ENCODE measurements at places on chromosomes 5 and 9.

DNA sequence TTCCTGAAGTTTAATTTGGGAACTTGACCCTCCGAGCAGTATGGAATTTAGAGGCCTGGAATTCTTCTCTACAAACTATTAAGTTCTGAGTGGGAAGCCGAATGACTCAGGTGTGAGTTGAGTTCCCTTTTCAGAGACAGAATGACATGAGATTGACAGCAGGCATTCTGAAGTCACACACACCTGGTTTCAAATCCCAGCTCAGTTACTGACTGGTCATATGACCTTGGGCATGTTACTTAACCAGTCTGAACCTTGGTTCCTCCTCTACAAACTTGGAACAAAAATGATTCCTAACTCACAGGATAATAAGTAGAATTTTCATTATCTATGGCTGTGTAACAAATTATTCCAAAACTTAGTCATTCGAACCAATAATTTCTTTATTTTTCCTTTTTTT, 45.5 kb upstream of the GPBP1 start:
- no peak for DNase-seq

GRCh38 chr5:149762958-149763630, 33.0 kb downstream of the PPARGC1B start:
- no peak for DNase-seq

DNA sequence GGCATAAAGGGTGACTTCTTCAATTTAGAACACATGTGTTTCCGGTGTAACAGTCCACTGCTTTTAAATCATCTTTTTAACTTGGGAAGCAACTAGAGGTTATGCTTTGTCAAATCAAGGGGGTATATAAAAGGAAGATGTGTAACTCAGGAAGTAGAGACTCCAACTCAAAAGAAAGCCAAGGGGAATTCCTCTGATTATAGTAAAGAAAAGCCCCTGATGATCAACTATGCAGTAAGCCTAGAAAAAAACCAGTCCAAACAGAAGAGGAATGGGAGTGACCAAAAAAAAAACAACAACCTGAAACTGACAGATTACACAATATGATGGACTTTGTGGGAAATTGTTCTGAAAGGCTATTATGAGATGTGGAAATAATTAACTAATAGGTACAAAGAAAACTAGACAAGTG, 90.3 kb downstream of the AK8 start:
- DNase-seq: no peak

DNA sequence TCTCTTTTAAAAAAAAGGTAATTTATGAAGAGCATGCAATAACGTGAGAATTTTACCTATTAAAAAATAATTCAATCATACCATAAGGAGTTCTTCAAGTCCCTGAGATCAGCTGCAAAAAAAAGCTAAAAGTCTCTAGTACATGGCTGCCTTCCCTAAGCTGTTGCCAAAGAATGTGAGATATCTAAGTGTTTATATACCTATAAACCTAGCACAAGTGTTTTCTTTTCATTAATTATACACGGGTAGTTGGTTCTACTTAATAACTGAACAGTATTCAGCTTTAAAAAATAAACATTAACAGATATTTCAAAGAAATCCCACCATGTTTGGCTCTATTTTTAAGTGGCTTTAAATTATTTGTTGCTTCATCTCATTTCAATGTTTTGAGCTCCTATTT, 25.9 kb downstream of the FNBP1 start:
- DNase-seq: no peak

DNA sequence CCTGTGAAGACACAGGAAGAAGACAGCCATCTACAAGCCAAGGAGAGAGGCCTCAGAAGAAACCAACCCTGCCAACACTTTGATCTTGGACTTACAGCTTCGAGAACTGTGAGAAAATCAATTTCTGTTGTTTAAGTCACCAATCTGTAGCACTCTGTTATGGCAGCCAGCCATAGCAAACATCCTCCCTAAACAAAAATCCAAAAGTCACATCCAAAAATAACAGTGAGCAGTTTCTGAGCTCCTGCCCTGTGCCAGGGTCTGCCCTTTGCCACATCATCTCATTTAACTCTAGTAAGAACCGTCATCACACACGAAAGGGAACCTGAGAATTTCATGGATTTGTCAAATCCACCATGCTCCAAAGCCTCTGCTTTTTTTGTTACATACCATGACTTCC, 118.8 kb downstream of the TRIM36 start:
- no peak for DNase-seq

DNA sequence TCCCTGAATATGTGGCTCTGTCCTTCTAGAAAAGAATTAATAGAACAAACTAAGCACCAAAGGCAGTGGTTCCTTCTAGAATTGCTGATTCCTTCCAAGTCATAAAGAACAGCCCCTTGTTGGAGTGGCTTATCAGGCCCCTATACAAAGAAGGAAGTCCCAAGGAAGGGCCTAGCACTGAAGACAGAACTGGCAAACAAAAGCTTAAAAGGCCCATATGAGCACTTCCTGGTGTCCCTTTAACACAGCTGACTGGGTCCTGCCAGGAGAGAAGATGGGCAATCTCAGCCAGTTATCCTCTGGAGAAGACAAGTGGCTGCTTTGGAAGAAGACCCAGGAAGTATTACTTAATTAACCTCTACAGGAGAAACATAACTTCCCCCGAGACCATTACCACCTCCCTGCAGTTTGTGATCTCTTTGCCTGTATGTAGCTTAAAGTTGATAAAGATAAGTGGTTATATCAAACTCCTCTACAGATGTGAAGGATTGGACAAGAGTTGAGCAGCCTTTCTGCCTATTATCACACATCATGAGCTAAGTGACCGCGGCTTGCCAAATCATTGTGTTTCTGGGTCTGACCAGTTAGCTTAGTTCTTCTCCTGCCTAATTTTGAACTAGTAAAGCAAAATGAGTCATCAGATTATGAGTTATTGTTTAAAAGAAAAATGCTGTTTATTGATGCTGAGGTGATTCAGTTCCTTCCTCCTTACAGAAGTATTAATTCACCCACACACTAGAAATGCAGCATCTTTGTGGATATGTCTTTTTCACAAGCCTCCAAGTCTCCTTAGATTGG, 13.3 kb upstream of the STING1 start:
- DNase-seq: no peak

- DNase-seq: no peak
Measured at GRCh38 chr9:9498128-9498527, 1114.7 kb downstream of the PTPRD start.

GRCh38 chr5:112289465-112289864, 129.6 kb downstream of the EPB41L4A start:
- peak; percentile 40 for DNase-seq

DNA sequence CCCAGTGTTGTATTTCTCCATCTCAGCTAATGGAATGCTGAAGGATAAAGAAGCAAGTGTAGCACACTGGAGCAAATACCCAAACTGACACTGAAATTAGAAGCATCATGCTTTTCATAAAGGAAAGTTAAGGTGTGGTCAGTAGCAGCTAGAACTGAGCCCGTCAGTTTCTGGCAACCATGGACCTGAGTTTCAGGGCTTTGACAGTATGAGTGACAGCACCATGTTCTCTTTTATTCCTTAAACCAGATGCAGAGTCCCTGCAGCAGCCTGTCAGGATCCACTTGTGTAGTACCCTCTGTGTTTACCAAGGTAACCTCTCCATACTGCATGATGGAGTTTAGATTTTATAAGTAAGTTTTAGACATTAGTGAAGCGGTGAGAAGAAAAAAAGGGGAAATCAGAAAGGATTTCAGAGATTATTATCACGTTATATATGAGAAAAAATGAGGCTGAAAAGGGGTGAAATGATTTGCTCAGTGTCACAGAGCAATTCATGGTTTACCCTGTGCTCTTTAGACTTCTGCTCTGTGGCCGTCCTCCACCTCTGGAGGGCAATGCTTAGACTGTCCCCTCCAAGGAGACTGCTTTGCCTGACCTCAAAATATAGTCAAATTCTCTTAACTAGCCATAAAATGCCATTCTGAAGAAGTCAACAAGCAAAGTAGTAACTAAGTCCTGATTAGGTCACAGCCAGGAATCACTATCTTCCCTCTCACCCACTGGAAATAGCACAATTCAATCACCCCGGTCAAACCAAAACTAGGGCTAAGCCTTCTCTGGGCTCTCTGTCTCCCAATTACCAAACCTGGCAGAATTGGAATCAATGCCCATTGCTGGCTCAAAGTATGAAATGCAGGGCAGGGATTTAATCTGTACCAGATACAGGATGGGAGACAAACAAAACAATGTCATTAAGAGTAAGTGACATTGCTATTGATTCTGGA, 10.5 kb upstream of the MYOT start:
- no peak for DNase-seq

DNA sequence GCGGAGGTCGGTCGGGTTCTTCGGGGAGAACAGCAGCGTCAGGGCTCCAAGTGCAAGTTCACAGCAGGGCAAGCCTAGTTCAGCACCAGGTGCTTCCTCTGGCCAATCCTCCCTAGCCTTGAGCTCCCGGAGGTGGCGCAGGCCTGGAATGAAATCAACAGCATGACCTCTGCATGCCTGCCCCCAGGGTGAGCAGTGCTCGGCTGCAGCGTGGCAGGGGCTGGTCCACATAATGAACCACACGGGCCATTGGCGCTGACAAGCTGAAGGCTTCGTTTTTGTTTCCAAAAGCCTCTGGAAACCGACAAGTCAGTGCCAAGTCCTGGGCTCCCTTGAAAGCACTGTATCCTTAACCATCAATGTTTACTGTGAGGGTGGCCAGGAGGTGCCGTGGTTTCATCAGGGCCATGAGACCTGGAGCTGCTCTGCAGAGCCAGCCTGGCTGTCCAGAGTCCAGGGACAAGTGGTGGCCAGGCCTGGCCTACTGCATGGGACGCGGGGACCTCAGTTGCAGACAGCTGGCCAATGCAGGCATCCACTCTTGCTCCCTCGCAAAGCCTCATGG, 2.1 kb upstream of the INPP5E start:
- DNase-seq: no peak

- DNase-seq: peak; percentile 93
Measured at GRCh38 chr5:119400245-119400644, 44.4 kb downstream of the TNFAIP8 start.

- DNase-seq: no peak
Measured at GRCh38 chr5:134490255-134490924, 35.1 kb upstream of the JADE2 start.

- no peak for DNase-seq
Measured at GRCh38 chr5:130666462-130666861, 498.6 kb downstream of the HINT1 start.

DNA sequence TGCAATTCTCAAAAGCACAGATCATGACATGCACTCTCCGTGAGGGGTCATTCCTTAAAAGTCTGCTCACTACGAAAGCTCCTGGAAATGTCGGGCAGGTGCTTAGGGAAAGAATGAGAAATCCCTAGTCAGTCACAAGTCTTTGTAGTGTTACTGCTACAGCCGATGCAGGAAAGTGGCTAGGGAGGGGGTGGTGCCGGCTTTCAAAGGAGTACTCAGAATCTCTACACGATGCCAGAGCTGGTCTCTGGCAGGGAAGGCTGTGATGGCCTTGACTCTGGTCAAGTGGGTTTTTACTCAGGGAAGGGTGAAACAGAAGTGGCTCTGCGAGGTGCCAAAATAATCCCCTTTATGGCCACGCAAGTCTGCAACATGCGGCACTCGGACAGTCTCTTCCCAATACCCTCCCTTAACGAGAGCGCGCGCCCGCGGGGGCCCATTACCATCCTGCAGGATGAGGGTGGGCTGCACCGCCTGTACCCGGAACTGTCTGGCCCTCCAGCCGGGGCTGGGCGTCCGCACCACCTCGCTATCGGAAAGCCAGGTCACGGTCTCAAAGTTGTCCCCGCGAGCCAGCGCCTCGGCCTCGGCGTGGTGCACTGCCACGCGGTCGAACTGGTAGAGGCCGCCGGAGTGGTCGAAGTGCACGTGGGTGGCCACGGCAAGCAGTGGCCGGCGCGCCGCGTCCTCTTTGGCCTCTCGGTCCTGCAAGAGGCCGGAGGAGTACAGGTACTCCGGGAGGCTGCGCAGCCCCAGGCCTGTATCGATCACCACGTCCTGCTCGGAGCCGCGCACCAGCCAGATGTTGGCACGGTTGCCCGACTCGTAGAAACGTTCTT, 956 bp downstream of the MBLAC2 start:
- DNase-seq: peak; percentile 83

GRCh38 chr9:91541734-91542133, 118.1 kb upstream of the NFIL3 start:
- DNase-seq: no peak

GRCh38 chr9:17011880-17012279, 123.0 kb upstream of the CNTLN start:
- DNase-seq: no peak

GRCh38 chr5:77311214-77311571, 100.7 kb downstream of the PDE8B start:
- DNase-seq: peak; percentile 96

GRCh38 chr9:126403397-126403796, 76.8 kb downstream of the MVB12B start:
- no peak for DNase-seq

DNA sequence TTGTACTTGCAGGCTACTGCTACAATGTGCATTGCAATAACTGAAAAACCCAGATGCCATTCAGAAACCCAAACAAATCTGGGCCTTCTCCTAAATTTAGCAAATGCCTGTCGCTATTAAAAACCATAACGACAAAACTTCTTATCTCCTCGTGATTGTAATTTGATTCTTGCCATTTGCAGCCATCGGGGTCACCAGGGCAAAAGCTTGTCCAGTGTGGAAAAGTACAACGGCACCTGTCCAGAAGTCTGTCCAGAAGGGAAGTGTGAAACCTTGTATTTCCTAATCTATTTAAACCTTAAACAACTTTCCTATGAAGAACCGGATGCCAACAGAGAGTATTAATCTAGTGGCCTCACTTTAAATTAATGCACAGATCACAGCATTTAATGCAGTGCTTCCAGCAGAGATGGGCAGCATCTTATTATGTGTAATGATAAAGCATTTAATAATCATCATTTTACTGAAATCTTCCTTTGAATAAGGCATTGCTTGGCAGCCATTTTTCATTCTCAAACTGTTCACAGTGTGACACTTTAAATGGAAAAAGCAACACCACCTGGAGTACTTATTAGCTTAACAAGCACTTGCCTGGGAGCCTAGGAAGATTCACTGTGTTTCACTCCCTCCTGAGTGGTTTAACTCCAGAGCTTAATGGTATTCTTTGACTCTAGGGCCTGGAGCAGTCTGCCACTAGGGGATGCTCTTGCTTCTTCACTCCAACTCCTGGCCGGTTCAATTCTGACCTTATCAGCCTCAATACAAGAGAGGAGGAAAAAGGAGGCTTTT, 4.9 kb upstream of the C7 start:
- DNase-seq: peak; percentile 84

DNA sequence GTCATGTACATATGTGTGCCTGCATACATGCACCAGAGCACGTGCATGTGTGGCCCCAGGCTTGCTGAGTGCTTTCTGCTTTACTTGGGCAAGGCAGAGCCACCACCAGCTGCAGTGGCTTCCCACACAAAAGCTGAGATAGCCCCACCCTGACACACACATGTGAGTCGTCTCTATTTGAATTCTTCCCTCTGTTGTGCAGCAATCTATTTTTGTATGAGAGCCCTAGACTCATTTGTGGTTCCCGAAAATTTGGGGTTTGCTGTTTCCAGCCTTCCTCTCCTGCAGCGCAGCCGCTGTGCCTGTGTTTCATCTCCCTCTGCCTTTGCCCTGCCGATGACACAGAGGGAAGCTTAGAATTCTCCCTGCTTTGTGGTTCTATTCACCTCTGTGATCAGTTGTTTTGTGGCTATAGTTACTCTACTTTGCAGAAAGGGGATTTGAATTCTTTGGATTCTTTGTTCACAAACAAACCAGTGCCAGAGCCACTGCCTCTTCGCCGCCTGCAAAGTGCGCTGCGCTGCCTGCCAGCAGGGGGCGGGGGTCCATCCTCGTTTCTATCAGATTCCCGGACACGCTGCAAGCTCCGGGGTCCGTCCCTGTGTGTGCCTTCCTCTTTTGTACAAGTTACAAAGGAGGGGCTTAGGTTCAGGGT, 95.8 kb upstream of the DAP start:
- DNase-seq: peak; percentile 31

GRCh38 chr5:170446365-170446764, 57.2 kb upstream of the KCNMB1 start:
- DNase-seq: no peak
